Activated CD4-positive, alpha-beta T cell treated with anti-CD3 and anti-CD28 coated beads for 48 hours (primary cell): ENCODE measurements at places on chromosomes 2 and 18.

GRCh38 chr2:46375566-46376125 is 78.4 kb downstream of the EPAS1 start:
- DNase-seq, result no peak

DNA sequence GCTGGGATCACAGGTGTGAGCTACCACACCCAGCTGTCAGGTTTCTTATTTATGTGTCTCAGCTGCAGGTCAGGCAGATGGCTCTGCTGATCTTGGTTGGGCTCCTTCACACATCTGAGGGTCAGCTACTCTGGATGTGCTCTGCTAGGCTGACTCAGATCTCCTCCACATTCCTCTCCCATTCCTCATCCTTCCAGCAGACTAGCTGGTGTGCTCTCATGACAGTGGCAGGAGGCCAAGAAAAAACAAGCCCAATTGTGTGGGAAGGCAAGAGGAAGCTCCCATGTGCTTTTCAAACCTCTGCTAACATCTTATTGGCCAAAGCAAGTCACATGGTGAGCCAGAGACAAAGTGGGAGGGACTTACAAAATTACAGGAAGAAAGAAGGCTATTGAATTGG is 11.7 kb upstream of the MSH6 start:
- no peak for DNase-seq

DNA sequence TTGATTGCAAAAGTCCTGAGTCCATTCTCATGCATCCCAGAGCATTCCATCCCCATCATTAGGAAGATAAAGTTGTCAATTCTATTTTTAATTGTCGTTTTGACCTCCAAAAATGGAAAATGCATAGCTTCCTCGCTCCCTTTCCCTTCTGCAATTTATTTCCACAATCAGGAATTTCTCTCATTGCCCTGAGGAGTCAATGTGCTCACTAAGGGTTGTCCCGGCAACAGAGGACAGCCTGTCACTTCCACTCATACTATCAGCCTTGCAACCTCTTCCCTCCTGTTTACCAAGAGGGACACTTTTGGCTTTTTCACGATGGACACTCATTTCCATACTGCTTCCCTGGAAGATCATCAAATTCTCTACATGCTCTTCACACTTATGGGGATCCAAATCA is 164.8 kb downstream of the MYO5B start:
- no peak for DNase-seq

GRCh38 chr2:229815858-229816257 is 101.5 kb upstream of the DNER start:
- no peak for DNase-seq

GRCh38 chr18:79531386-79531785 is 135.7 kb downstream of the NFATC1 start:
- DNase-seq, result no peak

GRCh38 chr18:36372903-36373311 is 75.4 kb downstream of the FHOD3 start:
- no peak for DNase-seq

DNA sequence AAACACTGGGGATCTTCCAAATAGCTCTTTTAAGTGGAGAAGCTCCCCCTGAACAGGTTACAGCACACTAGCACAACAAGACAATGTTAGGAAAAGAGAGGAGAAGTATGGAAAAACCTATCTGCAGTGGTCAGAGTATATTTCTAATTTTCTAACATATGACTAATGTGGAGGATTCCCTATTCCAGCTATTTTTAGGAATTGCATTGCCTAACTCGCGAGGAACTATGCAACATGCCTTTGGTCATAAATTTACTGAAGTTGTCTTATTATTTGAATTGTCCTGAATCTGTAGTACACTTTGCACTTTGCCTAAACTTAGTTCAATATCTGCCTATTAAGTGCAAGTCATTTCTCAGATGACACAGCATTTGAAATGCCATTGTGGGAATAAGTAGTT is 381.4 kb downstream of the CCDC85A start:
- no peak for DNase-seq

DNA sequence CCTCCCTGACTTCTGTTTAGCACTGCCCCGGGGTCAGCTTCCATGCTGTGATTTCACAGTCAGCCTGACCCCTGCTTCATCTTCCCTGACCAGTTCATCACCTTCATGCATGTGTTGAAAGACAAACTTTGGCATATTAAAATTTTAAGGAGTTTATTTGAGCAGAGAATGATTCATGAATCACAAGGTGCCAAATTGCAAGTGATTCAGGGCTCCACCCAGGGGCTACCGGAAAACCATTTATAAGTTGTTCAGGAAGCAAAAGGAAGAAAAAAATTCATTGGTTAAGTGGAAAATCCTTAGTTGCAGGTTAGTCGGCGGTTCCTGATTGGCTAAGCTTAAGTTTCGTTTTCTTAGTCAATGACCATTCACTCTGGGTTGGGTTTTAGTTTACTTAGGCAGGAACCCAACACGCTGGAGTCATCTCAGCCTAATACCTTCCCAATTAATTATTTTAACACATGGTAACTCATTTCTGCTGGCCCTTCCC is 10.6 kb downstream of the IL1F10 start:
- DNase-seq, result no peak

DNA sequence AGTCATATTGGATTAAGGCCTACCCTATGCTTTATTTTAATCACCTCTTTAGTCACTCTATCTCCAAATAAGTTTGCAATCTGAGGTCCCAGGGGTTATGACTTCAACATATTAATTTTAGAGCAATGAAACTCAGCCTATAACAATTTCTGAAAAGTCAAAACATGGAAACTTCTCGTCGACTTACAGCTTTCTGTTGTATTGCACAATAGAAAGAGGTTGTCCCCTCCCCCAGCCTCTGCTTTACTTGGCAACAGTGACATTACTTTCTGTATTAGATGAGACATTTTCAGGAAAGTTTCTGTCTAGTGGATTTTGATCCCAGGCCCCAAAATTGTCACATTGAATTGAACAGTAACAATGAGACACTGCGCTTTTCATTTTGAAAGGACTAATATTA is 326.4 kb downstream of the THSD7B start:
- no peak for DNase-seq

DNA sequence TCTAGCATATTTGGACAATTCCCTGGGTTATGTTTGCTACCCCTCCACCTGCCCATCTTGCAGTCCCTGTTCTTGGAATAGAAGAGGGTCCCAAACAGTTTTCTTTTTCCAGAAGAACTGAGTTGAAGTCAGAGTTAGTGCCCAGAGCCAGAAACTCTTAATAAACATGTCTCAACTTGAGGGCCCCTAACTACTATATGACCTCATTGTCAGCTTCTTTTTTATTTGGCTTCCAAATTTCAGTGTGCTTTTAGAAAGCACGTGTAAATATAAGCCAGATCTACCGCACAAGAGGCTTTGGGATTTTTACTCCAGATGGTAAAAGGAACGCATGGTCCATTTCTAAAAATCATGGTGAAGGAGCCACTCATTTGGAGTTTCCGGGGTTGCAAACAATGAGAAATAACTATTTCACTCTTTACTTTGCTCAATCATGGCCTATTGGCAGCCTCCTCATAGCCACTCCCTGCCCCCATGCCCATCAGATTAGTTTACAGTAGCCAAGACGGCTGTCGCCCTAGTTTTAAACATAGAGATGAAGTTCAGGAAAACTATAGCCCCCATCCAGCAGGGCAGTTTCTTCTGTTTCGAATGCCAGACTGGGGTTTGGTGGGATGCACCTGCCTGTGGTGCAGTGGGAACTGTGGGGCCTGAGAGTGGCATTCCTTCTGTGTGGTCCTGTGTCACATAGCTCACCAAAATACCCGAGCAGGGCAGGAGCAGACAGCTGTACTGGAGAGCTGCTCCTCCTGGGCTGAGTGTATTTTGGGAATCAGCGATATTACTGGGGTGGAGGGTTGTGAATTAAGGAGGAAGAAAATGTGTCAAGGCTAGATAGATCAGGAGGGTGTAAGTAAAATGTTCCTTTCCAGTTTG is 1.7 kb downstream of the MAPRE3 start:
- DNase-seq, result no peak

GRCh38 chr2:181807526-181807925 is 84.0 kb upstream of the ITPRID2 start:
- no peak for DNase-seq

GRCh38 chr2:140600116-140600515 is 1530.7 kb downstream of the LRP1B start:
- DNase-seq, result no peak

DNA sequence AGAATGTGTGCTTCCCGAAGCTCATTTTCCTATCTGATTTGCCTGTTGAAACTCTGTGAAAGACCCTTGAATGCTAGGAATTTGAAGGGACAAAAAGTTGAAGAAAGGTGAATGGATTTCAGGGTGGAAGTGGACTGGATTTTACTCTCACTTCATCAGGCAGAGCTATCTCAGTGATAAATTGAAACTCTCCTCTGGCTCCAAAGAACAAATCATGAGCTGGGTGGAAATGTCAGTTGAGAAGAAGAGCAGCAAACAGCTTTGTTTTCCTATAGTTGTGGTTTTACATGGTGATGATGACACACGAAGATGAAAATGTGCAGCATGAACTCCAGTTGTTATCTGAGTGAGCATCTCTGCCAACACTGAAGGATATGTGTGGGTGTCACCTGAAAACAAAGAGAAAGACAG is 34.4 kb downstream of the CD28 start:
- no peak for DNase-seq

GRCh38 chr2:68295516-68295915 is 24.2 kb downstream of the CNRIP1 start:
- DNase-seq, result no peak

DNA sequence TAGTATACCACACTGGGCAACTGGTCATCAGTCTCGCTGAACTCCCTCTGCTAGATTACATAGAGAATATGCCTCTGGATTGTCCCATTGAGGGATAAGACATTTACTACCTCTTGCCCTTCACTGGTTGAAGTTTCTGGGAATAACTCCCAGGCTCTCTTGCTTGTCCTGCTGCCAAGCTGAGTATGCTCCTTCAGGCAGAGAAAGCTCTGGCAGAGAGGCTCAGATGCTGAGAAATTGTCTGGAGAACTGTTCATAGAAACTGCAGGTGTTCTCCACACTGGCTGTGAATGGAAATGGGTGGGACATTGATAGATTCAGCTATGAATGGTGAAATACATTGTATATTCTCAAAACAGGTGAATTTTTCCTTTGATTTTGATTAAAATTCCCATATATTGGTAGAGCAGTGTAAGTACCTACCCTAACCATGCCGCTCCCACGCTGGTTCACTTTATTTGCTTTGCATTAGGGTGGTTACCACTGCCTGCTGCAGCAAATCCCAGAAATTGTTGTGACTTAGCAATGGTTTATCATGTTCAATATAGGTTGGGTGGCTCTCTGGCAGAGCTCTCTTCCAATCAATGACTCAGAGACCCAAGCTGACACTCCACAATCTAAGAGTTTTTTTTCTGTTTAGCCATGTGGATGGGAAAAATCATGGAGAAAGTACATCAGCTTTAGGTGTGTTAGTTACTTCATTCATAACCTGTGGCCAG is 36.7 kb downstream of the FAM117B start:
- no peak for DNase-seq

GRCh38 chr2:195456771-195457170 is 200.3 kb upstream of the SLC39A10 start:
- no peak for DNase-seq

- no peak for DNase-seq
Observed at GRCh38 chr2:163133602-163134001, 295.0 kb upstream of the KCNH7 start.

DNA sequence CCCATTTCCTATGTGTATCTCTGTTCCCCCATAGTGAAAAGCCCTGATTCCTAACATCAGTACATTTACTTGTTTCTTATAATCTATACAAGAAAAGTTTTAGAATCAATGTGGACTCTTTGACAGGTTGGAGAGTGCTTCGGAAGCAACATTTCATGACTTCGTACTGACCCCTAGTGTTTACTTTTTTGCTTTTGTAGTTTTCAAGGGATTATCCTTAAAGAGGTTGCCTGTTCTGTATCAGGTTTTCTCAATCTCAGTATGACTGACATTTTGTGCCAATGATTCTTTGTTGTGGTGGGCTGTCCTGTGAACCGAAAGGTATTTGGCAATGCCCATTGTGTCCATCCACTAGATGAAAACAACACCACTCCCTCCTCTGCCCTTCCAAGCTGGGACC is 43.3 kb upstream of the SERPINB2 start:
- no peak for DNase-seq

DNA sequence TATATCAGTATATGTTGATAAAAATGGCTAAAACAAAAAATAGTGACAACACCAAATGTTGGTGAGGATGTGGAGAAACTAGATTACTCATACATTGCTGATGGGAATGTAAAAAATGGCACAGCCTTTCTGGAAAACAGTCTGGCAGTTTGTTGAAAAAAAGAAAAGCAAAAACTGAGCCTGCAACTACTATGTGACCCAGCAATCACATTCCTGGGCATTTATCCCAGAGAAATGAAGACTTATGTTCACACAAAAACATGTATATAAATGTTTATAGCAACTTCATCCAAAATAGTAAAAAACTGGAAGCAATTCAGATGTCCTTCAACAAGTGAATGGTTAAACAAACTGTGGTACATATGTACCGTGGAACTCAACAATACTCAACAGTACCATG is 7.5 kb upstream of the KDSR start:
- DNase-seq, result no peak

- no peak for DNase-seq
Observed at GRCh38 chr2:6945821-6946220, 28.6 kb downstream of the RNF144A start.

DNA sequence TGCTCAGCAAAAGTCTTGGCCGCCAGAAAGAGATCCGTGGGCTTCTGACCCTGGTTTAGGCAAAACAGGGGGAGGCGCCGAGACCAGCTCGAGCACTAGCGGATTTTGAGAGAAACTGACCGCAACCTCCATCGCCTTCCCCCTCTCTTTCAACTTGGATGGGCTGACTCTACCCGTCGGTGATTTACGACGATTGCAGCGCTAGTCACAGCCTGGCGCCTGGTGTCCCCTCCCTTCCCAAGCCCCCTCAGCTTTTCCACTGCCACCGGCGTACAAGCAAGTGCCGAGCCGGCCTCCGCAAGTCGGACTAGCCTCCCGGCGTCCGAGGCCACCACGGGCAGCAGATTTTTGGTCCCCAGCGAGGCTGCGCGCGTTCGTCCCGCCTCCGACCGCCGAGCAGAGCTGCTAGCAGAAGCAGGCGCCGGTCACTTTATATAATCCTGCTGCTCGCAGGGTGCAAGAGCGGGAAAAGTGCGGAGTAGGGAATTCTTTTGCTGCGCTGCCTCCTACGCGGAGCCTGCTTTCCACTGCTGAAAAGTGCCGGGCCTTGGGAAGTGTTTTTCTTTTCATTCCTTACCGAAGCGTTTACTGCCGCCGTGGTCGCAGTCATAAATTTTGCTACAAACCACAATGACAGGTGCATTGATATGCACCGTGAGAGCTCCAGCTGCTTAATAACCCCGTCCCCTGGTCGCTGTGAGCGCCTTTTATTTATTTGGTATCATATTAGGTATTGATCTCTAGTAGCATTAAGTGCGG is 7.7 kb downstream of the HOXD3 start:
- DNase-seq, result no peak
